ENCODE measurements at places on chromosomes 4 and X.

- DNase-seq, result no peak
Measured at GRCh38 chr4:158678767-158679166, 6.7 kb downstream of the ETFDH start.

- no peak for DNase-seq
Measured at GRCh38 chr4:3688018-3688998, 77.9 kb upstream of the ADRA2C start.

DNA sequence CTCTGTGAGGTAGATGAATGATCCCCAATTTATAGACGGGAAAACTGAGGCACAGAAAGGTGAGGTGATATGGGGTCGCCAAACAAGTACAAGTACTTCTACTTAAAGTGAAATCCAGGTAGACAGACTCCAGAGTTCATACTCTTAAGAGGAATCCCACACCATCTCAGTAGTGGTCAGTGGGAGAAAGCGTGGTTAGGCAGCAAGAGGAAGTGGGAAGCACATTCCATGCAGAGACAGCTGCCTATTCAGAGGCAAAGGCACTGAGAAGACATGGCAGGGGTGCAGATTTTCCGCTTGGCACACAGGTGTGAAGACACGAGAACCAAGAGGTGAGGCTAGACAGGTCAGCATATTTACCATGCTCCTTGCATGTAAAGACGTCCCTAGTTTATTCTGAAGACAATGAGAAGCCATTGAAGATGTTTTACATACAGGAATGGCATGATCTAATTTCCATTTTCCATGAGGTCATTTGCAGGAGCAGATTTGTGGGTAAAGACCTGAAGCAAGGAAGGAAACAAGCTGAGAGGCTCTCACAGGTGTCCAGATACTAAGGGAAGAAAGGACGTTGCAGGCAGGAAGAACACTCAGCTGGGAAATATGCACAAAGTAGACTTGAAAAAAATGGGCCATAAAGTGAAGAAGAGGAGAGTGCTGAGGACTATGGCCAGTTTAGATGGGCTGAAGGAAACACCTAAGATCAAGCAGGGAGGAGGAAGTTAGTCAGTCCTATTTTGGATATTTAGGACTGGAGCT is 17.3 kb upstream of the CLNK start:
- no peak for DNase-seq

- no peak for DNase-seq
Measured at GRCh38 chrX:63929608-63930007, 144.6 kb upstream of the ARHGEF9 start.

GRCh38 chr4:22237846-22238494 is 277.9 kb downstream of the ADGRA3 start:
- DNase-seq, result no peak

DNA sequence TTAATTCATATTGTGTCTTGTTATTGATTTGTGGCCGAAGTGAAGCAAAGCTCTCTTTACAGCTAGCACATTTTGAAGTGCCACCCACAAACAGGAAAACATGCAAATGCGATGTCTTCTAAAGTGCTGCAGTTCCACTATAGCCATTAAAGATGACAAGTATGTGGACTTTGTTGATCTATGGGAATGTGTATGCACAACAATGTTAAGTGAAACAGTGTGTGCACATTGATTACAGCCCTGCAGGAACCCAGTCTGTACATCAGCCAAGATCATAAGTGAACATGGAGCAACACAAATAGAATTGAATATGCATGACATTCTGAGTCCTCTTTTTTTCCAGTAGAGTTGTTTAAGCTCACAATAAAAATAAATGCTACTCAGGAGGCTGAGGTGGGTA is 43.0 kb downstream of the TFDP3 start:
- DNase-seq, result no peak

- no peak for DNase-seq
Measured at GRCh38 chrX:100659431-100660137, 15.6 kb downstream of the SRPX2 start.

DNA sequence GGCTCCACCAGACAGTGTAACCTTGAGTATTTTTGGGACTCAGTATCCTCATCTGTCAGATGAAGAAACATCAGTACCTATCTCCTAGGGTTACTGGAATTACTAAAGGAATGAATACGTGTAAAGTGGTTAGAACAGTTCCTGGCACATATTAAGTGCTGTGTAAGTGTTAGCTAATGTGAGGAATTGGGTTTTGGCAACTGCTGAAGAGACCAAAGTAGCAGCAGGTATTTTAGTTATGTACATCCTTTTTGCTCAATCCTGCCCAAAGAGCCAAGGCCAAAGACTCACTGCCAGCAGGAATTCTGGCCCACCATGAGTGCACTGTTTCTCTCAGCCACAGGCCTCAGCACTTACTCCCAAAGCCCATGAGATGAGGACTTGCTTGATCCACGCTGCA is 16.7 kb upstream of the MCF2 start:
- DNase-seq, result no peak

DNA sequence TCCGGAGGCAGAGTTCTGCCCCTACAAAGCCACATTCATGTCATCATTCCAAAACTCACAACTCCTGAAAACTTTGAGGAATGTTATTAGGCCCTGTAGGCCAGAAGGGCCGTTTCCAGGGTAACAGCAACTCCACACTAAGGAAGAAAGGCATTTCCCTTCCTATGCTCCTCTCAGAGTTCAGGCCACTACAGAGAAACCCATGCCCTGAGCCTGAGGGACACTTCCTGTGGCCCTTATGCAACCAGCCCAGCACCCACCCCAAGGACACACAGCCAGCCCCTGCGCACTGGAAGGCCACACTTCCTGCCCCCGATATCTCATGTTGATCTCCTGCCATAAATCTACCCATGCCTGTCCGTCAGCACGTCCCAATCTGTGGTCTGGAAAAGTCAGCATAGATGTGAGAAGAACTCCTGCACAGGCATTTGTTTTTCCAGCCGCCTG is 289.3 kb downstream of the BCOR start:
- no peak for DNase-seq

DNA sequence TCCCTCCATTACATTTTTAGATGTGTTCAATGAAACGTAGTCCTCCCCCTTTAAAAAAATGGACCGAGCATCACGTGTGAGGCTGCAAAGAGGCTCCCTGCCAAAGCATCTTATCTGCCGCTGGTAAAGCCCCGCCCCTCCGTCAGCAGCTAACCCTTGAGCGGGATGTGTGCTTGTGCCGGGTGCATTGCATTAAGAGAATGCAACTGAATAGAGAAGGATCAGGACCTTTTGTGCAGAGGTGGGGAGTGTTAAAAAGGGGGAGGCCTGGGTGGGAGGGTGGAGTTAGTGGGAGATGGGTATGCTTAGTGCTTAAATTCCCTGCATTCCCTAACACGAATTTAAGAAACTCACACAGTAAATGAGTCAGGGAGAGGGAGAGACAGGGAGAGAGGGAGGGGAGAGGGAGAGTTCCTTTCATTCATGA is 66.0 kb downstream of the TBL1X start:
- DNase-seq, result peak; percentile 25

GRCh38 chr4:129515356-129515755 is 419.4 kb downstream of the C4orf33 start:
- no peak for DNase-seq

GRCh38 chrX:11081511-11081910 is 29.6 kb upstream of the HCCS start:
- DNase-seq, result no peak

- DNase-seq, result no peak
Measured at GRCh38 chr4:97185233-97185632, 958.0 kb downstream of the STPG2 start.

- no peak for DNase-seq
Measured at GRCh38 chr4:151831526-151831925, 70.7 kb upstream of the GATB start.

- no peak for DNase-seq
Measured at GRCh38 chr4:175071123-175071522, 153.0 kb downstream of the ADAM29 start.

DNA sequence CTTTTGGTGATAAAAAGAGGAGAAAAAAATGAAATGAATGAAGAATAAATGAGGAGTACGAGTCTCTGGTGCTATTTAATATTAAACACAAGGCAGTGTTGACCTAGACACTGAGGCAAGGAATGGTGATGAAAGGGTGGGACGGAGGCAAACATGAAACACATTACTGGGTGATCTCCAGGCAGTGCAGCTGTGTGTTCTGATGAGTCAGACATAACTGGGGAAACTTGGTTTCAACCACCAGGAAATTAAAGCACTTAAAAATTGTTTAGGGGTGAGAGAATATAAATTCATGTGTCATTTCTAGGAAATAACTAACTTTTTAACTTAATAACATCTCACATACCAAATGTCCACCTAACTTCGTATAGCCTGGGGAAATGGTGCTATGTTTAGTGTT is 19.7 kb upstream of the CXCL6 start:
- DNase-seq, result no peak

GRCh38 chr4:3266076-3266475 is 17.1 kb downstream of the MSANTD1 start:
- no peak for DNase-seq

GRCh38 chr4:75340561-75340960 is 173.6 kb downstream of the RCHY1 start:
- no peak for DNase-seq

GRCh38 chr4:86957215-86957614 is 22.4 kb downstream of the AFF1 start:
- DNase-seq, result no peak

GRCh38 chr4:87910795-87911194 is 64.7 kb upstream of the SPP1 start:
- DNase-seq, result no peak

GRCh38 chrX:54452920-54453319 is 12.7 kb downstream of the TSR2 start:
- DNase-seq, result no peak

GRCh38 chrX:95760356-95760755 is 924.3 kb upstream of the DIAPH2 start:
- no peak for DNase-seq

DNA sequence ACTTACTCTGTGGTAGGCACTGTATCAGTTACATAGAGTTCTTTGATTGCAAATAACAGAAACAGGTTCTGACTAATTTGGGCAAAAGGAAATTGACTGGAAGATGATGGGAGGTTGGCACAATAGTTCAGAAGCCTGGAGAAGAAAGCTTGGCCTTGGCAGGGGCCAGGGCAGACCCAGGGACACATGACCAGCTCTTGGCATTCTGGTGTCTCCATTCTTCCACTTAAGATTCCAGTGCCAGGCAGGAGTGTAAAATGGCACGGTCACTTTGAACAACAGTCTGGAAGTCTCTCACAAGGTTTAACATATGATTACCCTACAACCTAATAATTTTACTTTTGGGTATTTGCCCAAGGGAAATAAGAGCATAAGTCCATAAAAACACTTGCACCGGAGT is 175.9 kb downstream of the BCOR start:
- DNase-seq, result no peak

GRCh38 chrX:68930542-68931317 is 101.9 kb downstream of the EFNB1 start:
- no peak for DNase-seq

DNA sequence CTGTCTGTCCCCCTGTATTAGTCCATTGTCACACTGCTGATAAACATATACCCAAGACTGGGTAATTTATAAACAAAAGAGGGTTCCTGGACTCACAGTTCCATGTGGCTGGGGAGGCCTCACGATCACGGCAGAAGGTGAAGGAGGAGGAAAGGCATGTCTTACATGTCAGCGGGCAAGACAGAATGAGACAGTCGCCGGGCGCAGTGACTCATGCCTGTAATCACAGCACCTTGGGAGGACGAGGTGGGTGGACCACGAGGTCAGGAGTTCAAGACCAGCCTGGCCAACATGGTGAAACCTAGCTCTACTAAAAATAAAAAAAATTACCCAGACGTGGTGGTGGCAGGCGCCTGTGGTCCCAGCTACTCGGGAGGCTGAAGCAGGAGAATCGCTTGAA is 24.7 kb downstream of the IL3RA start:
- no peak for DNase-seq

DNA sequence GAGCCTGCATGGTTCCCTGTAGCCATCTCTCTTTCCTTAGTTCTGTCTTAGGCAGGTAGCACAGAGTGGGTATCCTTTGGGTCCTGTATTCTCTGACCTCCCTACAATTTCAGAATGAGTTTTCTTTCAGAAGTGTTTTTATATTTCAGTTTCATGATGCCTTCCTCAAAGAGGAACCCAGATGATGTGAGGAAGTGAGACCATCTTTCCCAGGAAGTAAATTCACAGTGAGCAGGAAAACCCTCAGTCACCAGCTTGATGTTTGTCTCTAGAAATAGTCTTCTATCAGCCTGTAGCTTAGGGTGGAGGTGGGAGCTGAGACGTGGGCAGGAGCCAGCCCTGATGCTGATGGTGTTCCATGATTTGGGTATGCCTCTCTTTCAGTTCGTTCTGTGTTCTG is 16.9 kb downstream of the PLAC1 start:
- no peak for DNase-seq

All from activated naive CD4-positive, alpha-beta T cell (primary cell).